ENCODE measurements at places on chromosomes 2 and 18.
A peak's percentile ranks its signal among the peaks of the same experiment; 100 is the strongest.

DNA sequence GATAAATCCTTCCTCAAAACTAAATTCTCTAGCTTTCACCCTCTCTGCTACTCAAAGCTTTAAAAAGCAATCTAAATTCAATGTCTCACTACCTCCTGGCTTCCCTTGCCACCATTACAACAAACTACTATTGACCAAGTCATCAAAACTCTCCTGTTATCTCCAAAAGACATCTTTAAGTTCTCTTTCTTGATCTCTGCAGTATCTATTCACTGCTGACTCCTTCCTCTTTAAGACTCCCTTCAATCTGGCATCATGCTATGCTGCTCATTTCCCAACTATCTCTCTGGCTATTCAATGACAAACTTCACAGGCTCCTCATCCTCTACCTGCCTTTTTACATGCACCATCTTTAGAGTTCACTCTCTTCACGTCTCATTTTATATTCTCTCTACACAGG is 5.9 kb downstream of the PPP3R1 start:
- no peak for DNase-seq

DNA sequence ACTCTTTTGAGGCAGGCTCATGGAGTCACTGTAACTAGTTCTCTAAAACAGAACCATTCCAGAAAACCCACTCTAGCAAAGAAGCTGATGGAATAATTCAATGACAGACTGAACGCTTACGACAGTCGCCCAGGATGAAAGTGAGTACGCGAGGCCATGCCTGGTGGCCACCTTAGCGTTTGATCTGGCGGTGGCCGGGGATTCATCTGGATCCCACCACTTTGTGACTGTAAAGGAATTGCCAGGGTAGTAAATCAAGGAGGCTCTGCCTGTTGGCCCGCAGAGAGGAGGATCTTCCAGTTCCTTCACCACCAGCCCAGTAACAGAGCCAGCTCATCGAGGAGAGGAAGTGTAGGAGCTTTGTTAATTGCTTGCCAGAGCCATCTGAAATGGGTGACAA is 34.6 kb downstream of the GREB1 start:
- no peak for DNase-seq

DNA sequence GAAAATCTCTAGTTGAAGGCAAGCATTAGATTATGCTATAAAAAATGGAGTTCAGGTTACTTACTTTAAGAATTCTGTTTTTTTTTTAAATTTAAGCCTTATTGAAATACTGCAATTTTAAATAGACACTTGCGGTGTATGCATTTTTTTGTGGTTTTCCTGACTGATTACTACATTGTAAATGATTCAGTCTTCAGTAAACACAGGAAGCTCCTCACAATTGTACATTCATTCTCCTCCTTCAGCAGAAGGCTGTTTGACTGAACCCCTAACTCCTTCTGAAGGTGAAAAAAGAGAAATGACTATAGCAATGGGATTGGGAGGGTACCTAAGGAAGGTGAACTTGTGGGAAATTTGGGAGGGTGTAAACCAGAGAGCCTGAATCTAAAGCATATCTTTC is 136.1 kb downstream of the GCA start:
- no peak for DNase-seq

- DNase-seq: no peak
Measured at GRCh38 chr2:143399631-143400069, 270.4 kb downstream of the ARHGAP15 start.

GRCh38 chr2:200888704-200889625 is at the start of the genes NIF3L1 and PPIL3:
TSS of gene NIF3L1 (plus strand) at chr2:200889371. CDS start at chr2:200891944, 2,573 bp downstream.
TSS of gene PPIL3 (minus strand) at chr2:200889077. CDS start at chr2:200887615, 1,462 bp downstream.
- DNase-seq: peak; percentile 87

GRCh38 chr18:52163478-52163877 is 176.5 kb upstream of the DCC start:
- no peak for DNase-seq

- no peak for DNase-seq
Measured at GRCh38 chr18:79936641-79937040, 14.8 kb downstream of the SLC66A2 start.

- no peak for DNase-seq
Measured at GRCh38 chr2:47039913-47040562, 115.1 kb downstream of the STPG4 start.

DNA sequence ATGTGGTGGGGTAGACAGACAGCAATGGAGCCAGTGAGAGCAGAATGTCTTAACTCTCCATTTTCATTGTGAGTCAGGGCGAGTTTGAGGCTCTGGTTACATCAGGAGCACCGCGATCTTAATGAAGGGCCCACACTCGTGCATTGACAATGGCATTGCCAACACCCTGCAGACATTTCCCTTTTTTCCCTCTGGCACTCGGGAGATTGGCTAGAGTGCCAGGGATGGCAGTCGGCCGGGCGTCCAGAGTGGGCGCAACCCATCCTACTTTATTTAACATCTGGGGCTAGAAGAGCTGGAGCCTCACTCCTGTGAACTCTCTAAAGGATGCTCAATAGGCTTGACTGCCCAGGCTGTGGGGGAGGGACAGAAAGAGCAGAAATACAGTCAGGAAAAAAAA is 9.7 kb downstream of the PROKR1 start:
- DNase-seq: peak; percentile 59

GRCh38 chr2:205848601-205849000 is 166.3 kb downstream of the NRP2 start:
- no peak for DNase-seq

GRCh38 chr2:51401546-51401945 is 369.6 kb upstream of the NRXN1 start:
- no peak for DNase-seq

DNA sequence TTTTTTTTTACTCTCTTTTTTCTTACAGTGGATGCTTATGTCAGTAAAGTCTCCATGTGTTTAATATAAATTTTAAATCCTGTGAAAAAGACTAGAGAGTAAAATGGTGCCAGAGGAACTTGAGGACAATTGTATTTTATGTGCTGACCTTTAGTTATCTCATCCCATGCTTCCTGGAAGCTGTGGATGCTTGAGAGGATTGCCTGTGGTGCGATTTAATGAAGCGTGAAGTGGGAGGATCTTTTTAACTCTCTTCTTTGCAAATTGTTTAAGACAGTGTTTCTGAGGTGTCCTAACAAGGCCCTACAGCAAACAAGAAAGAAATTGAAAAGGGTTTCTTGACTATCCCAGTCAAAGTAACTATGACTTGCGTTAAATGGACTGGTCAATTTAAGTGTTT is 84.2 kb downstream of the DTNA start:
- no peak for DNase-seq

- no peak for DNase-seq
Measured at GRCh38 chr2:185502351-185502750, 236.3 kb upstream of the FSIP2 start.
